ENCODE measurements at places on chromosomes 2 and 18. TPM values are rescaled to one million over a fixed set of nuclear protein-coding genes. Genes with fewer than 3 reads are reported as not detected.
A peak's percentile ranks its signal among the peaks of the same experiment; 100 is the strongest.

- no peak for DNase-seq
These were observed 1.0 kb downstream of the ZDBF2 start for GRCh38 chr2:206275312-206276055.

GRCh38 chr18:10011751-10012150 is 97.9 kb downstream of the VAPA start:
- DNase-seq, result no peak

DNA sequence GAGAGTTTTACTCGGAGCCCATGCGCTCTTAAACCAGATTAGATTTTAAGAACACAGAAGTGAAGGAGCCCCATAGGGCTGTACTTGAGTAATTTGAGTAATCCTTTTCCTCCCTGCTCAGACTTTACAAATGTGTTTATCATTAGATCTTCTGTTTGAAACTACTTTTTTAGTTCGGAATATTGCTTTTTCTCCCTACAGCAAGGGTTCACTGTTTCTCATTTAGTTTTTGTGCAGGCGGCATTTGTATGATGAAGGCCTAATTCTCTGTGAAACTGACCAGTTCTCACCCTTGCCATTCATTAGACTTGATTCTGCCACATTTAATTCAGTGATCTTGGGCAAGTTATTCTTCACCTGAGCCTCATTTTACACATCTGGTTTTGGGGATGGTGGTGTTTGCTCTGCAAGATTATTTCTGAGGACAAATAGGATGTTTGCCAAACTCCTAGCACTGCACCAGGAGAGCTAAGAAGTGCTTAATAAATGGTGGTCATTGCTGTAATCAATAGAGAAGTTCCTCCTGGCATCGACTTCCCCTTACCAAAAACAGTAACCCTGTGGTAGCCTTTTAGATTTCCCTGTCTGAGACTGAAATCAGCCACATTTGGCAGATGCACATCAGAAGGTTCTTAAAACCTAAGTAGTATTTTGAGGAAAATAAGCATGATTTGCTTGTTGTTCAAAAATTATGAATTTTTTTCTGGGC is 2.2 kb downstream of the B3GNT2 start:
- no peak for DNase-seq

- DNase-seq, result peak; percentile 34
These were observed 329.4 kb downstream of the DLGAP1 start for GRCh38 chr18:4125627-4126230.

DNA sequence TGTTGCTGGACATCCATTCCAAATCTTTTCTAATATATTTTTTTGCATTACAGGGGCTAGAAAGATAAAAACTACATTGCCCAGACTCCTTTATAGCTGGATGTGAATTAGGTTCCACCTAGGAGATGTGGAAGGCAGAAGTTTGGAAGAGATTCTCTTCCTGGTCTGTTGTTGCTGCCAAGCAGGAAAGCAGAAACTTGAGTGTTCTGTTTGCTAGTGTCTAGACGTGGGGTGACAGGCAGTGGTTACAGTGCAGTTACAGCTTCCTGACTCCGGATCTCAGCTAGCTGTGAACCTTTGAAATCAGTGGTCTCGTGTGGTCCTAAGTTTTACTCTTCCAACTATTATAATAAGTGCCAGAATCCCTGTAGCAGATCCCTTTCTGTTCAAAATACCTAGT is 46.2 kb downstream of the COL4A4 start:
- no peak for DNase-seq

DNA sequence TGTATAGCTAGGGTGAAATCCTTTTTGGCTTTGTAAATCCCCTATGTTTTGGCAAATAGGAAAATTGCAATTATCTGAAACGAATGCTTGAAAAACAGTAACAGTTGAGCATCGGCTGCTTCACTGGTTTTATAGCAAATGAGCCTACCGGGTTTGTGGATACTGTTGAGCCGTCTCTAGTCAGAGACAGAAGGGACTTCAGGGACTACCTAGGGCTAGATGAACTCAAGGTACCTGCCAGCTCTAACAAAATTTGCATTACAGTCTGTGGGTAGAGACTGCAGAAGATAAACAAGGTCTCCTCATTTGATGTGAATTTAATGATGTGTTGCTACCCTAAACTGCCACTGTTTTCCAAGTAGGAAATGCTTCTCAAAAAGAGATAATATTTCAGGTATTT is 101.1 kb downstream of the EML6 start:
- no peak for DNase-seq

DNA sequence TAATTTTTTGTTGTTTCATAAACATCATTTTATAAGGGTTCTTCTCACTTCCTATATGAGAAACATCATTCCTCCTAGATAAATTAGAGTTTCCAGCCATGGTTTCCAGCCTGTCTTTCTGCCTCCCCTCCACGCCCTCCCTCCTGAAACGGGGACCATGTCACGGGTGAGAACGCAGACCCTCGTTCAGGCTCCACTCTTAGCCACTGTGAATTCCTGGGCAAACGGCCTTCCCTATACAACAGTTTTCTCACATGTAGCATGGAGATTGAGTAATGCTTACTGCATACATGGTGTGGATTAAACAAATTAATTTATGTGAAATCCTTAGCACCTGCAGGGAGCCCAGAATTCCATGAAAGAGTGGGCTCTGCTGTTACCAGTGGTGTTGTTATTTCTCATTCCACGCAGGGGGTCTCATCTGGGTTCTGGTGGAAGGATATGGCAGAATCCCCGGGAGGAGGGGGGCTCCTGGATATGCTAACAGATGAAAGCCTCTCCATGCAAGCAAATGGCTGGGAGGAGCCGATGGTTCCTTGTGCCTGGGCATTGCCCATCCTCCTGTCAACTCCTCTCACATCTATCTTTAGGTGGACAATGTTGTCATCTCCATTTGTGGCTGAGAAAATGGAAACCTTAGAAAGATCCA is 54.0 kb upstream of the TWIST2 start:
- DNase-seq, result no peak

The TFPI gene
- polyA plus RNA-seq, result 38.2 TPM
